ENCODE measurements at places on chromosomes 3 and 15. TPM values are rescaled to one million over a fixed set of nuclear protein-coding genes. Genes with fewer than 3 reads are reported as not detected.
A peak's percentile ranks its signal among the peaks of the same experiment; 100 is the strongest.

GRCh38 chr3:65995030-65995429, 43.7 kb downstream of the MAGI1 start:
- no peak for DNase-seq

- DNase-seq, result peak; percentile 60
Measured at GRCh38 chr15:39580485-39581241, at the start of gene THBS1. TSS of gene THBS1 (plus strand) at chr15:39581079. CDS start at chr15:39581858, 779 bp downstream.

Gene NEK10
- 0.41 TPM for total RNA-seq

Gene DNAJA4
- 39.3 TPM for total RNA-seq

Gene ZNF660
- total RNA-seq, result 1.6 TPM

Measured in activated naive CD8-positive, alpha-beta T cell treated with anti-CD3 and anti-CD28 coated beads for 36 hours (primary cell).